ENCODE measurements at places on chromosomes 6 and 20. TPM values are rescaled to one million over a fixed set of nuclear protein-coding genes. Genes with fewer than 3 reads are reported as not detected.

MATN4 gene
- total RNA-seq = 0.13 TPM

MCCD1 gene
- total RNA-seq = not detected

TBC1D7 gene
- total RNA-seq = 18.4 TPM

MYCT1 gene
- not detected for total RNA-seq

CAP2 gene
- total RNA-seq = not detected

NR2E1 gene
- total RNA-seq = not detected

TMEM74B gene
- total RNA-seq = not detected

CUL7 gene
- total RNA-seq = 13.3 TPM

SEL1L2 gene
- total RNA-seq = not detected

RPP40 gene
- 28.5 TPM for total RNA-seq

BCAS1 gene
- total RNA-seq = not detected

TNFRSF6B gene
- 0.47 TPM for total RNA-seq

KHDC1L gene
- total RNA-seq = not detected

- DNase-seq = no peak
Observed at GRCh38 chr20:5148581-5148980, 21.8 kb downstream of the CDS2 start.

DNA sequence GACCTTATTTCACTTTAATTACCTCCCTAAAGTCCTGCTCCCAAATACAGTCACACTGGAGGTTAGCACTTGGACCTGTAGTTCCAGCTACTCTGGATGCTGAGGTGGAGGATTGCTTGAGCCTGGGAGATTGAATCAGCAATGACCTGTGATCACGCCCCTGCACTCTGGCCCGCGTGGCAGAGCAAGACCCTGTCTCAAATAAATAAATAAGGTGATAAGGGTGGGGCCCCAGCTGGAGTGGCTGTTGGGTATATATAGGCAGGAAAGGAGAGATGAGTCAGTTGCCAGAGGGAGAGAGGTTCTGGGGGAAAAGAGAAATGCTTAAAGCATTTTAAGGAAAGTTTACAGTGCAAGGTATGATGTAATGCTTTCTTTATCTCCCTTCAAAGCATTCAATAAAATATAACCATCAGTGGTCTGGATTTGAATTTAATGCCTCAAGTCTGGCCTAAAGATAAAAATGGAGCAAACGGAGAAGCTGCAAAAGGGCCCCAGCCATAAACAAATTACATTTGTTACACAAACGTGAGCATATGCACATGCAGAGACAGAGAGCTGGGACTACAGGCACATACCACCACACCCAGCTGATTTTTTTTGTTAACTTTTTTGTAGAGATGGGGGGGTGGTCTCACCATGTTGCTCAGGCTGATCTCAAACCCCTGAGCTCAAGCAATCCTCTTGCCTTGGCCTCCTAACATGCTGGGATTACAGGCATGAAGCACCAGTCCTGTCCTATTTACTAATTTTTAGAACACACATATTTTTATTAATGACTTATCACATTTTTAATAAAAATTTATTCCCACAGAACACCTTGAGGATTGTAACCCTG is 6.1 kb upstream of the PM20D2 start:
- no peak for DNase-seq

DNA sequence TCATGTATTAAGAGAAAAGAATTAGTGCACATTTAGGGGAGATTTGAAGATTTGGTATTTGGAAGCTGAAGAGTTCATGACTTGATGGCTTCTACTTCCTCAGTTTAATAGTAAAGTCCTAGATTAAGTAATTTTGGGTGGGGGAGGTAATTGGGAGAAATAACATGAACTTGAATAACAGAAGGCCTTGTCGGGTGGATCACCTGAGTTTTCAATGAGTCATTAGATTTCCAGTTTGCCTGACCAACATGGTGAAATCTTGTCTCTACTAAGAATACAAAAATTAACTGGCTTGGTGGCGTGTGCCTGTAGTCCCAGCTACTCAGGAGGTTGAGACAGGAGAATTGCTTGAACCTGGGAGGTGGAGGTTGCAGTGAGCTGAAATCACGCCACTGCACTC is 181.0 kb downstream of the GJA1 start:
- DNase-seq = no peak

DNA sequence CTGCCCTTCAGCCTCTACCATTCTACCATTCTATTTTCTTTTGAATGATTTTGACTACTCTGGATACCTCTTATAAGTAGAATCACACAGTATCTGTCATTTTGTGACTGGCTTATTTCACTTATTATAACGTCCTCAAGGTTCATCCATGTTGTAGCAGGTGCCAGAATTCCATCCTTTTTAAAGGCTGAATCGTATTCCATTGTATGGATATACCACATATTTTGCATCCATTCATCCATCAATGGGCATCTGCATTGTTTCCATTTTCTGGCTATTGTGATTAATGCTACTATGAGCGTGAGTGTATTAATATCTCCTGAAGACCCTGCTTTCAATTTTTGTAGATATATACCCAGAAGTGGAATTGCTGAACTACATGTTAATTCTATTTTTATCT is 105.5 kb downstream of the SYNE1 start:
- no peak for DNase-seq

- no peak for DNase-seq
Observed at GRCh38 chr6:30829639-30830255, 54.6 kb upstream of the DDR1 start.

GRCh38 chr6:157822245-157823000 is 623 bp upstream of the SNX9 start:
- peak; percentile 37 for DNase-seq

GRCh38 chr6:7806711-7807110 is 80.8 kb downstream of the BMP6 start:
- no peak for DNase-seq

DNA sequence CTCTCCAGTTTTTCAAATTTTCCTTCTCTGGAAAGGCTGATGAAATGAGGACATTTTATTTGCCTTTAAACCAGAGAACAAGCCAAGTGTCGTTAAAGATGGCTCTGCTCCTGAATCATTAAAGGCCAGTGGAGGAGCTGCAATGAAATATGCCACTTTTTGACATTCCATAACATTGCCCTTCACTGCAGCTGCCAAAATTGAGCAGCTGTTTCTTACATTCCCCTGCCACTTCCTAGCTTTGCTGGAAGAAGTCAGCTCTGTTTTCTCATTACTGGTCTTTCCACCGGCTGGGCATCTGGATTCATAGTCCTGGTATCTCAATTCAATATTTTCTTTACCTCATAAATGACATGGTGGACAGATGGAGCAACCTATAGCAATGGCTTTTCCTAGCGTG is 45.5 kb upstream of the NRN1 start:
- no peak for DNase-seq

DNA sequence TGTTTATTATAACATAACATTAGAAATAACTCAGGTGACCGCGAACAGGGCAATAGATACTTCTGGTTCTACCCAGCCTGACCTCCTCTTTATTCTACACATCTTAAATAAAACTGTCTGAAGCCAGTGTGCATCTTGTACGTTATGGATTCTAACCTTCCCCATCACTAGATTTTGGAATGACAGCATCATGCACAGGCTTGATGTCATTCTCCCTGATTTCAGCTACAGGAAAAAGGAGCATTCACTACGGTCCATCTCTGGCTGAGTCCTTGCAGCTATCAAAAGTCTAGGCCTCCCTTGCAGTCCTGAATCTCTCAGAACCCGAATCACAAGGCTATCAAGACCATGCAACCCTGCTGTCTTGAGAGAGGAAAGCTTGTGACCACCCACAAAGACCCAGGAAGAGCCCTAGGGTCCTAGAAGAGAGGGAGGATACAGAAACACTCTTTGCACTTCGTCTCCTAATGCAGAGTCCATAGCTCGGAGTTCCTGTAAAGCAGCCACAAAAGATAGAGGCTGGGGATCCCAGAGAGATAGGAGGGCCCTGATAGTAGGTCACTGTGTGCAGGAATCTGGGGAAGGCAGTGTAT is 845 bp downstream of the HLA-DPA1 start:
- no peak for DNase-seq

DNA sequence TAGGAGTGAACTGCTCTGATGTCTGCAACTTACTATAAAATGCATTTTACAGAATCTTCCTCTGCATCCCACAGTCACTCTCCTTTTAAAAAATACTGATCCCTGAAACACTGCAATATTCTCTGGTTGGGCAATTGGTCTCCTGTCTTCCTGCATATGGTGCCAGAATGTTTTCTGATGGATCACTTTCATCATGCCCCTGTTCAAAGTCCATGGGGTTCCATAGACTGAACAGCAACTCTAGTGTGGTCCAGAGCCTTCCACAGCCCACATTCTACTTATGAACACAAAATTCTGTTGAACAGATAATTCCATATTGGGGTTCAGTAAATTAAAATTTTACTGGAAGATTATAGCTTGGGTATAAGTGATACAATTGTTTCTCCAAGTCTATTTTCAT is 11.0 kb downstream of the GSTA2 start:
- DNase-seq = no peak

GRCh38 chr6:122400121-122400450 is 634 bp downstream of the HSF2 start:
- no peak for DNase-seq

DNA sequence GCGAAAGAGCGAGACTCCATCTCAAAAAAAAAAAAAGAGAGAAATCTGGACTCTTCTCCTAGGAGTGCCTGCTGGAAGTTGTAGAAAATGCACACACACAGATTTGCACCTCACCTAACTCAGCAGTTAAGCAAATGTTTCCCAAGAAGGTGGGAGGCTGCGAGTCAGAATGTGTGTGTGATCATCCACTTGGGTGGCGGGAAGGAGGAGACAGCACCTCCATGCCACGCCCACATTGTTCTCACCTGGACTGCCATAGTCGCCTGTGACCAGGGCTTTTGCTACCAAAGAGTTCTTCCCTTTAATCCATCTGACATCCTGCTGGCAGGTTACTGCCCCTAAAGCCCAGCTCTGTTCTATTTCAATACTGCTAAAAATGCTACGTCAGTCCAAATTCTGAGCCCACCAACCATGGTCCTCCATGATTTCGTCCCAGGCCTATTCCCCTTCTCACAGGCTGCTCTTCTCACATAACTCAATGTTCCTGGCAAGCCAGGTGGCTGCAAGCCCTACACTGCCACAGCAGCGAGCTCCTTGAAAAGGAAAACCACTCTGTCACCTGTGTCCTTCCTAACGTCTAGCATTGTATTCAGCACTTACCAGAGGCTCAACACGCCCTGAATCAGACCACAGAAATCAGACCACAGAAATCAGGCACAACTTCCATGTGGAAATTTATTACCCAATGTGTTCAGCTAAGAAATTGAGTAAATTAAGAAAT is 77.5 kb downstream of the PSMG4 start:
- DNase-seq = no peak

DNA sequence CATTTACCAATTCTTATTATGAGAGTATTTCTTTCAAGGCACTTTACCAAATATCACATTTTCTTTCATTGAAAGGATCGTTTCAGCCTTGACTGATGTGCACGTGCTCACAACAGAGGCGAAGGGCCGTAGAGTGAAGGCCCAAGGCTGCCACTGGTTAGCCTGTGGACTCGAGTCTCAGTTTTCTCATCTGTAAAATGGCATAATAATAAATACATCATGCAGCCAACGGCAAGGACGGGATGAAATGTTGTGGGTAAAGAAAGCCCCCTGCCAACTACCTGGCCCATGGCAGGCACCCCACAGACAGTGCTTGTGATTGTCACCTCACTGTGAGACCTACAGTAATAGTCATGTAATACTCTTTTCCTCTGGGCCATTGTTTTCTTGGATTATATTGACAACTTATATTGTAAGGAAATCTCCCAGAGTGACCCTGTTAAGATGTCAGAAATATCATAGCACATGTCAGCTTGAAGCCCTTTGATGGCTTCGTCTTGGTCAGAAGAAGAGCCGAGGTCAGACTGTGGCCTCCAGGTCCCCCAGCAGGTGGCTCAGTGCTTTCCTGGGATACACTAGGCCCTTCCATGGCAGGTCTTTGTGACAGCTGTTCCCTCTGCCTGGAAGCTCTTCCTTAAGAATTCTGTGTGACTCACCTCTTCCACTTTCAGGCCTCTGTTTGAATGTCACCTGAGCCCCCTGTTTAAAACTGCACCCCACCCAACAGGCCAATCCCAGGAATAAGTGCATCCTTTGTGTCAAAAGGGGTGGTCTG is 36.3 kb downstream of the FAM50B start:
- DNase-seq = no peak

- no peak for DNase-seq
Observed at GRCh38 chr6:65126667-65127066, 580.4 kb downstream of the EYS start.

- no peak for DNase-seq
Observed at GRCh38 chr20:22653658-22654642, 69.6 kb upstream of the FOXA2 start.

DNA sequence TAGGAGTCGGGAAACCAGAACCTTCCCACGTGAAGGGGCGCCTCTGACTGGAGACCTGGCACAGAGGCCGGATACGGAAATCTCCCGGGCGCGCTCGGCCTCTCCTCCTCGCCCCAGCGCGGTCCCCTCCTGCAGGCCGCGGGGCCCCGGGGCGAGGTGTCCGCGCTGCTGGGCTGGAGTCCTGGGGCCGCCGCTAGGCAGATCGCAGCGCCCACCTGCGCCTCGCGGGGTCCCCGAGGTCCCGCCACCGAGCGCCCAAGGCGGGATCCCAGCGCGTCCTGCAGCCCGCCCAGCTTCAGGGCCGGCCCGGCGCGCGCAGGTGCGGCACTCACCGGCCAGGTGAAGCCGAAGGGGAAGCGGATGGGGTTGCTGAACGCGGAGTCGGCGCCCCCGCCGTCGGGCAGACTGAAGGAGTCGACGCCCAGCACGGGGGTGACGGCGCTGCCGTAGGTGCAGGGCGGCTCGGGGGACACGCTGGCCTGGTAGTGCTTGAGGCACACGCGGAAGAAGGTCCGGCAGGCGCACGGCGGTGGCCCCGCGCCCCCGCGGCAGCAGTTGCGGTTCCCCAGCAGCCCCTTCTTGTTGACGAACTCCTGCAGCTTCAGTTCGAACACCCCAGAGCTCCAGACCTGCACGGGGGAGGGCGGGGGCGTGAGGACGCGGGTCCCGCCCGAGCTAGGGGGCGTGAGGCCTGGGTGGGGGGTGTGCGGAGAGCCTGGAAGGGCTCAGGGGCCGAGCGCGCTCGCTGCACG is 1.5 kb downstream of the DLL1 start:
- no peak for DNase-seq

DNA sequence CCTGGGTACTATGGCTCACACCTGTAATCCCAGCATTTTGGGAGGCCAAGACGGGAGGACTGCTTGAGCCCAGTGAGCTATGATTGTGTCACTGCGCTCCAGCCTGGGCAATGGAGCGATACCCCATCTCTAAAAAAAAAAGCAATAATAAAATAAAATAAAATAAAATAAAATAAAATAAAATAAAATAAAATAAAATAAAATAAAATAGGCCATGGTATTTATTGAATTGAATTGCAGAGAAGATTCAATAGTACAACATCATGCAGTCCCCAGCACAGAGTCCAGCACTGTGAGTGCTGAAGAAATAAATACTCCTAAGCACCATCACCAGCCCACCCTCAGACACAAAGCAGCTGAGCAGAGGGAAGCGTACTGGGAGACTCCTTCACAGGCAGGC is 144.7 kb downstream of the RALGAPA2 start:
- no peak for DNase-seq

All from activated T-cell treated with anti-CD3 and anti-CD28 coated beads, Interleukin-2, amount 50 U/mL, for 4 hours (primary cell).